Stimulated activated CD8-positive, alpha-beta memory T cell treated with anti-CD3 and anti-CD28 coated beads, Interleukin-4, amount 100 ng/mL, for 1 hour (primary cell): ENCODE measurements at places on chromosomes 13 and 19.

GRCh38 chr19:15238639-15239155 is 6.4 kb upstream of the EPHX3 start:
- DNase-seq: no peak

DNA sequence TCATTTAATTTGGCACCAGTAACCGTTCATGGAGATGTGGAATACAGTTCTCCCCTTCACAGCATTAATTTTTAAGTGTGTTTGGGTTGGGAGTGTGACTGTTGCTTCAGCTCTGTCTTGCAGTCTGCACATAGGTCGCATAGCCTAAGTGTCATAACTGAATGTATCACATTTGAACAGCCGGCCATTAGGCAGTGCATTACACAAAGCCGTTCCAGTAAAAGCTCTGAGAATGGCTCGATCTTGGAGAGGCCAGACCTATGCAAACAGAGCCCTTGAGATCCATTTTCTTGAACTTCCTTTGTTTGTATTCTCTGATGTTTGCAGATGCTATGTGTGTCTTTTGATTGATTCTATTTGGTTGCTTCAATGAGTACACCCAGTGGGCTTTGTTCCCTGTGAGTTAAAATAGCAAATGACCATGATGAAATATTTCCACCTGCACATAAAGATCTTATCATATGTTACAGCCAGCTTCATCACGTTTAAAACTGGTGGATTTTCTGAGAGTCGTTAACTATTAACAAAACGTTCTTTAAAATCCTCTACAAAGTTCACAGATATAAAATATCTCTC is 1104.9 kb upstream of the SLC10A2 start:
- DNase-seq: no peak

- DNase-seq: no peak
These were observed 3.2 kb upstream of the ABCC4 start for GRCh38 chr13:95304453-95304852.

DNA sequence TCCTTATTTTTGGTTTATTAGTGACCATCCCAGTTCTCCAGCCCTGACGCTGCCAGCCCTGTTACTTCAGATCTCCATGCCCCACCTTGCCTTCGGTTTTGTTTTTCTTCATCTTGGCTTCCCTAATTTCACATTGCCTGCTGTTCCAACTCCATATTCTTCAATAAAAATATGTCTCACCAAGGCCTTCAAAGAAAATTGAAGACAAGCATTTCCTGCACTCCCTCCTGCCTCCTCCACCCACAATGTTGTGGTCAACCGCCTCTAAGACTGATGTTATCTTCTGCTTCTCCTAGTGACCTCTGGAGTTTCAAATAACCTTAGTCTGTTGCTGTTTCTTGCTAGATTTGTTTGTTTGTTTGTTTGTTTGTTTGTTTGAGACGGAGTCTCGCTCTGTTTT is 14.6 kb downstream of the PLD3 start:
- DNase-seq: no peak

- no peak for DNase-seq
These were observed 26.2 kb downstream of the RAP2A start for GRCh38 chr13:97460004-97460775.

DNA sequence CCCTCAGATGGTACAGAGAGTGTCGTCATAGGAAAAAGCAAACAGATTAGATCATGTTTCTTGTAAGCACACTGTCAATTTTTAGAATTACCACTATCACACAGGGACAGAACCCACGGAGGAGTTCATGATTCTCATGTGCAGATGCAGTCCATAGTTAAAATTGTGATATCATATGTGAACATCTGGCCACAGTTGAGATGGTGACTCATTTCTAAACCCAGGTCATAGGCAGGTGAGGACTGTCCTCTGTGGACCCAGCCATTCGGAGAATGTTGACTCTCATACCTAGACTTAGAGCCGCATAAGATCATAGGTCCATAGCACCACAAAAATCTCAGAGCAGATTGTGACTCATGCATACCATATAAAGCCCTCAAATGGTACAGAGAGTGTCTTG is 17.8 kb upstream of the ZNF730 start:
- DNase-seq: no peak

DNA sequence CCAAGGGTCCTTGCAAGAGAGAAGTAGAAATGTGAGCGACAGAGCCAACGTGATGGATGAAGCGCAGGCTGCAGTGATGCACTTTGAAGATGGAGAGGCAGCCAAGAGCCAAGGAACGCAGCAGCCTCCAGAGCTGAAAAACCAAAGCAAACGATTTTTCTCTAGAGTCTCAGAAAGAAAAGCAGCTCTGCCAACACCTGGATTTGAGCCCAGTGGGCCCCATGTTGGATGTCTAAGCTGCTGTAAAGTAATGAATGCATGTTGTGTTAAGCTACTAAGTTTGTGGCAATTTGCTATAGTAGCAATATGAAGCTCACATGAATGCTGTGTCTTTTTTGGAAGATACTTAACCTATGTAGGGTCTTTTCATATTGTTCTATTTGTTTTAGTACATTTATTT is 894.3 kb downstream of the EFNB2 start:
- no peak for DNase-seq

GRCh38 chr13:52894413-52894812 is 46.0 kb upstream of the PCDH8 start:
- no peak for DNase-seq

- no peak for DNase-seq
These were observed 2.9 kb downstream of the KLF2 start for GRCh38 chr19:16327501-16327900.

GRCh38 chr19:2333027-2333806 is 4.7 kb downstream of the SPPL2B start:
- no peak for DNase-seq

DNA sequence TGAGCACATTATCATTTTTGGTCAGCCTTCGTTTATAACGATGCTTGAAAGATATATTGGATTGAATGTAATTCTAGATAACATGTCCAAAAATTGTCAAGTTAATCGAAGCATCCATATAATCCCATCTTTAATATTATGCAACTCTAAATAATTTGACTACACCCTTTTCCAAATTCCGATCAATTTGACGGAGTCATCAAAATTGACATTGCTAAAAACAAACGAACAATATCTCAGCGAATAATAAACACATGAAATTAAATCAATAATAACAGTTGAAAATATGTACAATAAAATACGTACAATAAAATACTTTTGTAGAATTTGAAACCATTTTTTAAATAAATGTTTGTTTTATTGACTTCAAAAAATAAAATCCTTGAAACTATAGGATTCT is 1516.4 kb downstream of the EFNB2 start:
- DNase-seq: no peak
